ENCODE measurements at places on chromosomes 6 and 20.

DNA sequence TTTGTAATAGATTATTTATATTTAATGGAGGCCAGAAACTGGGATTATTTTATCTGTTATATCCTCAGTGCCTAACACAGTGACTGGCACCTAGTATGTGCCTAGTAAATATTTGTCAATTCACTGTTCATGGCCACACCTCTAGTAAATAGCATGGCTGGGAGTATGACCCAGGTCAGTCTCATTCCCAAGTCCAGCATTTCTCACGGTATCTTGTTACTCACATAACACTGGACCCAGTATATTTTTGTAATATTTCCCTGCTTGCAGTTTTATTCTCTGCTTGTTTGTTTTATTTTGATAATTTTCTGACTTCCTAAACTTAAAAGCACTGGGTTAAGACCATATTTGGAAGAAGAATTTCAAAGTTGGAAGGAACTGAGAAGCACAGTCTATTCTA is 47.7 kb downstream of the CTNNBL1 start:
- DNase-seq: no peak

DNA sequence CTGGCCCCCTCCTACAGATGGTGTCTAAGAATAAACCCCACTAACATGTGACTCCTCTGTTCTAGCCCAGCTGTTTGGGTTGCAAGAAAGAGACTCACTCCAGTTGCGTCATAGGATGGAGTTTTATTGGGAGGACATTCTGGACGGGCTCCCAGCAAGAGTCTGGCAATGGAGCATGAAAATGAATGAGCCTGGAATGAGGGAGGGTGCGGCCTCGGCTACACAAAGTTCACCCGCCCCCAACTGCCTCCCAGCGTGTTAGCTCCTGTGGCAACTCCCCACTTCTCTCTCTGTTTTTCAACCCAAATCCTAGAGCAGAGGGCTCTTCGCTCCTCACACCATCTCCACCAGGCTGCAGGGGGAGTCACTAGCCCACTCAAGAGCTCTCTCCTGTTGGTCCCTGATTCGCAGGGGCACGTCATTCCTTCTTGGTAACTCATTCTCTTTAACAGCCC is 5.1 kb upstream of the ADAM33 start:
- no peak for DNase-seq

DNA sequence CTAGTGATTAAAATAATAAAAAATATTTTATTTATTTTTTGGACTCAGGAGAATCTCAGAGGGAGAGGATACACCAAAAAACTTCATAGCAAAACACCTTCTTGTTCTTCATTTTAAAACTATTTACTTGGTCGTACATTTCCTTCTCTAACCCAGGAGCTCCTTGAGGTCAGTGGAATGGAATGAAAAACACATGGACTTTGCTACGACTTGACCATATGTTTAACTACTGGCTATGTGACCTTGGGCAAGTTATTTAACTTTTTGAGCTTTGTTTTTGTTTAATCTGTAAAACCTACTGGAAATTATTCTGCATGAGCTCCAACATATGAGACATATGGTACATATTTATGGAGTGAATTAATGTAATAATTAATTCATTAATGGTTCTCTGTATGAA is 1005.5 kb upstream of the CITED2 start:
- DNase-seq: no peak

- DNase-seq: no peak
These were observed 175.8 kb upstream of the GGTLC1 start for GRCh38 chr20:24164360-24164759.

DNA sequence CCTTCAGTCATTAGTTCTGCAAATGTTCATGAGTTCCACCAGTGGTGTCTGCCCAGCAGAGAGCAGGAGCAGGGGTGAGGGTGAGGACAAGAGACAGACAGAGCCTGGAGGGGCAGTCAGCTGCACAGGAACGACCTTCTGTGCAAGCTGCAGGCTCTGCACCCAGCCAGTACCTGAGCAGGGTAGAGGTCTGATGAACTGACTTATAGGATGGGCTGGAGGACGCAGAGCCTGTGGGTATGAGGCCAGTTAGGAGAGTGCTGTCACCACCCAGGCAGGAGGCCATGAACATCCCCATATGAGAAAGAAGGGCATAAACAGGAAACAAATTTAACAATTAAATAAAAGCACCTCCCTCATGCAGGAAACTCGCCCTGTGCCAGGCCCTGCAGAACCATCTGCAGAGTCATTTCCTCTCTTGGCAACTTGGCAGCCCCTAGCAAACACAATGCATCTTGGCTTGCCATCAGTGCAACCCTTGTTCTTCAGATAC is 17.9 kb downstream of the C6orf15 start:
- no peak for DNase-seq

DNA sequence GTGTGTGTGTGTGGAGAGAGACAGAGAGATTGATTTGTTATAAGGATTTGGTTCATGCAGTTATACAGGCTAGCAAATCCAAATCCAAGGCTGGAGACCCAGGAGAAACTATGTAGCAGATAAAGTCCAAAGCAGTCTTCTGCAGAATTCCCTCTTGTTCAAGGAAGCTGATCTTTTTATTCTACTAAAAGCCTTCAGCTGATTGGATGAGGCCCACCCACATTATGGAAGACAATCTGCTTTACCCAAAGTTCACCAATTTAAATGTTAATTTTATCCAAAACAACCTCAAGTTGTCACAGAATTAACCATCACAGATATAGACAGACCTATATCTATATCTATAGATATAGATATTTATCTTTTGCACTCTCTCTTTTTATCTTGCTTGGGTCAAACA is 67.0 kb downstream of the TPBG start:
- no peak for DNase-seq

GRCh38 chr20:30812739-30813411 is 444.6 kb upstream of the DEFB115 start:
- DNase-seq: no peak

DNA sequence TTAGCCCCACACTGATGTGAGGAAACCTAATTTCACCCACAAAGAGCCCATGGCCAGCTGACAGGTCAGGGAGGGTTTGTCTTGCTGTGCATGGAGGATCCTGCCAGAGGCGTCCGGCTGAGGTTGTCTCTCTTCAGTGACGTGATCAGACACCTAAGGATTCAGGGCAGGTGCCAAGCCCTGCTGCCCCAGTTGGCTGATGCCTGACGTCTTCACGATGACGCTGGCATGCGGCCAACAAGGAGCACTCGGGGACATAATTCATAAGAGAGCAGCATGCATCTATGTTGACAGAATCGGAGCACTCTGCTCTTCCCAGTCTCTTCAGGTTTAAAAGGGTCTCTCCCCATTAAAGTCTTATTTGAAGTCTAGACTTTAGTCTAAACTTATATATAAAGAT is 47.8 kb downstream of the PSMB1 start:
- no peak for DNase-seq

DNA sequence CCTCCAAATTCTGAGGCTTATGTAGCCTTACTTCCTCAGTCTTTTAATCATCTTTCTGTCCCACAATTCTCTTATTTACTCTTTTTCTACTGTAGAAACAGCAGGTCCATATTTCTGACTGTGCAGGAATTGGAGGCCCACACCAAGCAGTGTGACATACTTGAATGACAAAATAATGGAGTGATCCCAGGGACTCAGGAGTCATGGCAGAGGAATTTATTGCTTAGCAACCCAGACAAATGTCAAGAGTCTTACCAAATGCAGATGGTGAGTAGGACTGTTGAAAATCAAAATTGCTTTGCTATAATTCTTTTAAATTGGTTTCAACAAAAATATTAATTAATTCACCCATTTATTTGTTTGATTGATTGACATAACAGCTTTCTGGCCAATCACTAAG is 59.9 kb downstream of the HTR1B start:
- no peak for DNase-seq

- DNase-seq: peak; percentile 29
These were observed 40.9 kb downstream of the DSTN start for GRCh38 chr20:17610566-17611289.

GRCh38 chr6:34497411-34497810 is 31.5 kb downstream of the PACSIN1 start:
- no peak for DNase-seq

DNA sequence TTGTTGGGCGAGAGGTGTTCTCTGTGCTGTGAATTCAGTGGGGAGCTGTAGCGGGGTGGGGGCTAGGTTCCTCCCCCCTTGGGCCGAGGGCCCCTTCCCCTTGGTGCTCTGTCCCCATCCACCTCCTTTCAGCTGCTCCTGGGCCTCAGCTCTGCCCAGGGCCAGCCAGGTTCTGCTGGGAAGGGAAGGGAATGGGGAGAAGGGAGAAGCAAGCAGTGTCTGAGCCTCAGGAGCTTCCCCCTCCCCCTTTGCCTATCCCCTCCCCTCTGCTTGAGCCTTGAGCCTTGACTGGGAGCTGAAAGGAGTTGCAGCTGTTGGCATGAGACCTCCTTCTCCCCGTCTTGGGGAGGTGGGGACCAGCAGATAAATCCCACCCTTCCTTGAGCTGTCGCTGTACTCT is 576 bp upstream of the RRP36 start:
- no peak for DNase-seq

- DNase-seq: no peak
These were observed 124.2 kb downstream of the LY86 start for GRCh38 chr6:6712449-6713403.

- no peak for DNase-seq
These were observed 237.4 kb upstream of the ZFP64 start for GRCh38 chr20:52429029-52429428.

DNA sequence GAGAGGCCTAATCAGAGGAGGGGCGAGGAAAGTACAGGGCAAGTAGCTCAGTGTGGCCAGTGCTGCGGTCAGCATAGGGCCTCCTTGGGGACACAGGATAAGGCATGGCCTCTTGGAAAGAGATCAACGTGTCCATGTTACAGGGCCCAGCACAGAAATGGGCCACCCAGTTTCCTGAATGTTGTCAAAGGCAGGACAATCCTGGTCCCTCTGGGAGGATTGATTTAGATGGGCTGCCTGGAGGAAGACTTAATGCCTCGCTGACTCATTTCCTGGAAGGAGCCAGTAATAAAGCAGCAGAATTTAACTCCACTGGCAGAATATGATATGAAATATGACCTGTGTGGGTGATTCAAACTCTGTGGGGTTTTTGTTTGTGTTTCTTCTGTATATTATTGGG is 16.6 kb downstream of the DDO start:
- DNase-seq: no peak

- no peak for DNase-seq
These were observed 687.2 kb upstream of the AGPAT4 start for GRCh38 chr6:161961046-161961445.

GRCh38 chr20:25245461-25245860 is 2.4 kb upstream of the PYGB start:
- no peak for DNase-seq

GRCh38 chr20:7855545-7855944 is 84.7 kb downstream of the HAO1 start:
- no peak for DNase-seq

DNA sequence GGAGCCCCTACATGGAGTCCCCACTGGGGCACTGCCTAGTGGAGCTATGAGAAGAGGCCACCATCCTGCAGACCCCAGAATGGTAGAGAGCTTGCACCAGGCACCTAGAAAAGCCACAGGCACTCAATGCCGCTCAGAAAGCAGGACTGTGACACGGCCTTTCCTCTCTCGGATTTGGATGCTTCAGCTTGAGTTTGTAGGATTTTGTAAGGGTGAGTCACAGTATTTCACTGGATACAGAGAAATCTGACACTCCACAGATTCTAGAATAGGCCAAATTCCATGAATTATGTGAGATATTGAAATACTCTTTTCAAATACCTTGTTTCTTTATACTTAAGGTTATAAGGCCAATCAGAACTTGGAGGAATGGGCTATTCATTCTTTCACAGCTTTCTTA is 424.5 kb downstream of the HTR1B start:
- DNase-seq: no peak

- no peak for DNase-seq
These were observed 30.6 kb downstream of the TSHZ2 start for GRCh38 chr20:53002786-53003185.

GRCh38 chr6:80268865-80269730 is 162.6 kb downstream of the BCKDHB start:
- no peak for DNase-seq

DNA sequence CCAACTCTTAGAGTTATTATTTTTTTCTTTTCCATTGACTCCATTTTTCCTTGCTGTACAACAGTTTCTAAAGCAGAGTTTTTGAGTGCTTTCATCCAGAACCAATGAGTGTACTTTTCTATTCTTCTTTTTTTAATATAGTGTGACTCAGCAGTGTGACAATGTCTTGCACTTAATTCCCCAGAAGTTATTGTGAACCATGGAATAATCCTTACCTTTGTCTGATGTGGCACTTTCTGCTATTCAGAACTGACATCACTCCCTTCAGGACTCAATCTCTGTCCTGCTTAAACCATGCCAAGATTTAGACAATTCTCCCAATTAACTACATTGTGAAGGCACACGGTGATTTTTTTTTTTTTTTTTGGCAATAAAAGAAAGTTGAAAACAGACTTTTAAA is 41.5 kb downstream of the GRIK2 start:
- no peak for DNase-seq

DNA sequence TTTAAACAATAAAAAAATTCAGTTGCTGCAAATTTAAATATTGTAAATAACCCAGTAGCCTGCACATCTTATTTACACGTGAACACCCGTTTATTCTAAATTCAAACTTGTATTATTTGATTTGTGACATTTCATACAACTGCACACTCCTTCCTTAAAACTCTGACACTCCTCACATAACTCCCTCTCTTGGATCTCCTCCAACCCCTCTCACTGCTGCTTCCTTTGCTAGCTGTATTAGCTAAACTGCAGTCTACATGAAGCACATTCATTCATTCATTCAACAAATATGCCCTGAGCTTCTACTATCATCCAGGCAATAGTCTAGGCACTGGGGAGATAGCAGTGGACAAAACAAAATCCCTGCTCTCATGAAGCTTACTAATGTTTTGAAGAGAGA is 47.0 kb downstream of the FBXL4 start:
- no peak for DNase-seq

GRCh38 chr20:56609321-56609720 is 19.8 kb upstream of the TFAP2C start:
- DNase-seq: no peak

DNA sequence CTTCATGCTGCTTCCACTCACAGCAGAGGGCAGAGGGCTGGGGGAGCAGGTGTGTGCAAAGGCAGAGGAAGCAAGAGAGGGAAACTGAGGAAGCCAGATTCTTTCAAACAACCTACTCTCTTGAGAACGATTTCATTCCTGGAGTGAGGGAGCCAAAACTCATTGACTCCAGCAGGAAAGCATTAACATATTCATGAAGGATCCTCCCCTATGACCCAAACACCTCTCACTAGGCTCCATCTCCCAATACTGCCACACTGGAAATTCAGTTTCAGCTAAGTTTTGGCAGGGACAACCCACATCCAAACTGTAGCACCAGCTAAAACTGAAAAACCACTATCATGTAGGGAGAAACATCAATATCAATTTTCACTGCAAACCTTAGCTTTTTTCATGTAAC is 125.1 kb downstream of the OLIG3 start:
- no peak for DNase-seq
